ENCODE measurements at places on chromosomes 6 and 20.
A peak's percentile ranks its signal among the peaks of the same experiment; 100 is the strongest.

GRCh38 chr6:168700880-168701279, 259.9 kb downstream of the SMOC2 start:
- DNase-seq: peak; percentile 31

GRCh38 chr6:13724182-13724581, 12.5 kb upstream of the RANBP9 start:
- DNase-seq: no peak

DNA sequence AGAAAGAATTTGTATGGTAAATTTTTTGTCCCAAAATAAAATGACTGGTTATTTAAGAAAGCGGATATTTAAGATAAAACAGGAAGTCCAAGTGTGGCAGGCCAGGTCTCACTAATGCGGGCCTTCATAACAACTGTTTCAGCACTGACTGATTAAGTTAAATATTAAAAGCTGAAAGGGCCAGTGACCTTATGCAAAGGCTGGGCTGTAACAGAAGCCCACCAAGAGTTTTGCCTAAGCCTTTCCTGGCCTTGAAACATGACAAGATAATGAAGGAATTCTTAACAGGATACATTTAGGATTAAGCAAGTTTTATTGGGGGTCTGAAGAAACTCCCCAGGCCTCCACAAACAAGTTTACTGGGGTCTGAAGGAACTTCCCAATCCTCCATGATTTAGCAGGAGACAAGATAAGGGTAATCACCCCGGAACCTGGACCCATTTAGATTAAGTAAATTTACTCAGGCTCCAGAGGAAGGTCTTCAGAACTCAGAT, 36.3 kb downstream of the ZNF133 start:
- no peak for DNase-seq

- DNase-seq: no peak
These were observed 8.2 kb downstream of the DAAM2 start for GRCh38 chr6:39800034-39801032.

- DNase-seq: no peak
These were observed 86.3 kb downstream of the CHMP4B start for GRCh38 chr20:33897313-33897912.

- no peak for DNase-seq
These were observed 41.1 kb downstream of the HS3ST5 start for GRCh38 chr6:114301596-114302219.

- DNase-seq: no peak
These were observed 50.8 kb downstream of the METTL24 start for GRCh38 chr6:110307368-110307767.

DNA sequence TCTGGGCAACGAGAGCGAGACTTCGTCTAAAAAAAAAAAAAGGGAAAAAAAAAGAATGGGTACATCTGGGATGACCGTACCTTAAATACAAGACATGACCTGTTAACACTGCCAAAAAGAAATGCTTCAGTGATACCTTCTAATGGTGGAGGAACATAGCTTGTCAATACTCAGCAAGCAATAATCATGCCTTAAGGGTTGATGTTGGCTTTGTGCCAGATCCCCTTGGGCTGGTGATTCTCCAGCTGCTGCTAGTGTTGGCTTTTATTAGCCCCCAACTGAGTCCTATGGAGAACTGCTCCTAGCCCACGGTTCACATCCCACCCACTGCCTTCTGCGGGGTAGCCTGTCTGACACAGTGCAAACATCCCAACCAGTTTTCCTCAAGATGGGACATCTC, 134.9 kb downstream of the PLCB1 start:
- no peak for DNase-seq

DNA sequence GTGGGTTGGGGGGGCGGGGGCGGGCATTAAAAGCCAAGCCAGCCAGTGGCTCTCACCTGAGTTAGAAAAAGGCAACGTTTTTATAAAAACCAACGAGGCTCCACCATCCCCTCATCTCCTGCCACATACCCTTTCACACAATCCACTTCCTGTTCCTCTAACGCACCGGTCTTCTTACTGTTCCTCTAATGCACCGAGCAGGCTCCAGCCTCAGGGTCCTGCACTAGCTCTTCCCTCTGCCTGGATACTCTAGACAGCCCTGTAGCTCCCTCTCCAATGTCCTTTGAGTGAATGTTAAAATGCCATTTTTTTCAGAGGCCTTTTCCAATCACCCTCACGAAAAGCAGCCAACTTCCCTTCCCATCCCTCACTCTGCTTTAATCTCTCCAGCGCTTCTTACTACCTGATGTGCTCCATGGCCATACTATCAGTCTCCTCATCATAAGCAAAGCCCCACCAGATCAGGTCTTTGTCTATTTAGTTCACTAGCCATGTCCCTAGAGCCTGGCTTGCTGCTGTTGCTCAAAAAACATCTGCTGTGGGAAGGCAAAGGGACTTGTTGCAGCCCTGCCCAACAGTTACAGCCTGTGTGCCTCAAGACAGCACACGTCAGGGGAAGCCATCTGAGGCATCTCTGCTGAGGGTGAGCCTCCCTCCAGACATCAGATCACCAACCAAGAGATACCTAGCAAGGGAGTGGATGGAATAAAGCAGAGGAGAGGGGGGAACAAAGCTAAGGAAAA, 3.9 kb downstream of the FKBP1A start:
- DNase-seq: no peak

DNA sequence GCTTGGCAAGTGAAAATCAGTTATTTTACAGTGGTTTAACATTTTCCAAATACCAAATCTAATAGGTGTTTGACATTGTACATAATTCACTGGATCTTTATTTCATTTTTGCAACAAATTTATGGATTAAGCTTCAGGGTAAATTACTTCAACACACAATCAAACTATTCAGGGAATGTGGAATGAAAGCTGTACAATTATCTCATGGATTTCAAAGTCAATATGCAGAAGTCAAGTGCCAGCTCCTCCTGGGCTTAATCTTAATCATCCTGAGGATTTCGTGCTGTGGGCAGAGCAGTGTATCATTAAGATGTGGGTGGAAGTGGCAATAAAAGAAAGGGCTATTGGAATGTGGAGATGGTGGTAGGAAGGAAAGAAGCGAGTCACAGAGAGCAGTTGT, 548.8 kb downstream of the COL12A1 start:
- DNase-seq: no peak

- DNase-seq: no peak
These were observed 106.0 kb downstream of the PRIM2 start for GRCh38 chr6:57423468-57423867.

DNA sequence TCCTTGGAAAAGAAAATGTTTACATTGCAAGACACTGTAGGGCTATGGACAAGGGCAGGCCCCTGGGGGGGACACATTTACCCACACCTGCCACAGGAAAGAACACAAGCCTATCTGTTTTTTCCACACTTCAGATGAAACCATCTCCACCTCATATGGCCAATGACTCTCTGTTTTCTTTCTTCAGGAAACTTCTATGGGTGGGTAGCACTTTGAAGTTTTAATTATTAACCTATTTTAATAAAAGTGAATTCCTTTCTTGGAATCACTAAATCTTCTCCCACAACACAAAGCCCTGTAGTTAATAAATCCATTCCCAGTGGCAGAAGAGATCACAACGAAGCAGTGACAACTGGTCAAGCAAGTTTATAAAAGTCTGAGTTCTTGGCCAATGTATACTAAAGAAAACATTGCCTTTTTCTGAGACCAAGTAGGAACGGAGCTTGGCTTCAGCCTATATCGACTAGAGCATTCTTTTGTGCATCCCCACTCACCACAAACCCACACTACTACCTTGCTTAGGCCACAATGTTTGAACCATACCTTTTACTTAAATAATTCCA, 125.1 kb upstream of the CARMIL1 start:
- no peak for DNase-seq

- DNase-seq: no peak
These were observed 32.1 kb downstream of the BFSP1 start for GRCh38 chr20:17499041-17499440.

DNA sequence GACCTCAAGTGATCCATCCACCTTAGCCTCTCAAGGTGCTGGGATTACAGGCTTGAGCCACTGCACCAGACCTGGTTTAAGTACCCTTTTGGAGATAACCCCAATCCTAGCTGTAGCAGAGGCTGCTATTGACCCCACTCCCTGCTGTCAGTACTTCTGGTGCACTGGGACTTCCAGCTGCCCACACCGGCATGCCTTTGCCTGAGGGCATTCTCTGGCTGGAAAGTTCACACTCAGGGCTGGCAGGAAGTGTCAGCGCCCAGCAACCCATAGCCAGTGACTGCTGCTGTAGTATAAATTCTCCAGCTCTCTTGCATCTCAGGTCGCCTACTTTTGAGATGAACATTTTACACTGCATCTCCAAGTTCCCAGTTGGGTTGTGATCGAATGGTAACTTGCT, 75.3 kb downstream of the UTRN start:
- DNase-seq: no peak

- DNase-seq: no peak
These were observed 4.7 kb downstream of the MLIP start for GRCh38 chr6:54115966-54116365.

DNA sequence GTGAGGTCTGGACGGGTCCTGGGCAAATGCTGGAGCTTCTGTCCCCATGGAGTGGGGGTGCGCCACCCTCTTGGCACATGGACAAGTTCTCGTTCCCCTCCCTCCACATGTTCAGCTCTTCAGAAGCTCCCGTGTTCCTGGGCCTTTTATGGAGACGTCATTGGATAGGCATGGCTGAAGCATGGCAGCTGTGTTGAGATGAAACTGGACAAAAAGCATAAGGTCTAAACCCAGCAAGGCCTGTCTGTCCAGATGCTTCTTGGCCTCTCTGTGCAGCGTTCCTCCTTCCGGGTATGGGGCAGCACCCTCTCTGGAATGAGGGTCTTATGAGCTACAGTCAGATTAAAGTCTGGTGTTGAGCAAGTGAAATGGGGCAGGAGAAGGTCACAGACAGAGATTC, 26.8 kb downstream of the TBC1D20 start:
- DNase-seq: no peak

GRCh38 chr6:157879034-157879872, 56.2 kb downstream of the SNX9 start:
- DNase-seq: no peak

- DNase-seq: no peak
These were observed 58.2 kb upstream of the NKX2-2 start for GRCh38 chr20:21571841-21572690.

- DNase-seq: no peak
These were observed 198.9 kb downstream of the BCAS1 start for GRCh38 chr20:53871541-53871940.

GRCh38 chr6:68638230-68638900, 3.3 kb downstream of the ADGRB3 start:
- DNase-seq: no peak

DNA sequence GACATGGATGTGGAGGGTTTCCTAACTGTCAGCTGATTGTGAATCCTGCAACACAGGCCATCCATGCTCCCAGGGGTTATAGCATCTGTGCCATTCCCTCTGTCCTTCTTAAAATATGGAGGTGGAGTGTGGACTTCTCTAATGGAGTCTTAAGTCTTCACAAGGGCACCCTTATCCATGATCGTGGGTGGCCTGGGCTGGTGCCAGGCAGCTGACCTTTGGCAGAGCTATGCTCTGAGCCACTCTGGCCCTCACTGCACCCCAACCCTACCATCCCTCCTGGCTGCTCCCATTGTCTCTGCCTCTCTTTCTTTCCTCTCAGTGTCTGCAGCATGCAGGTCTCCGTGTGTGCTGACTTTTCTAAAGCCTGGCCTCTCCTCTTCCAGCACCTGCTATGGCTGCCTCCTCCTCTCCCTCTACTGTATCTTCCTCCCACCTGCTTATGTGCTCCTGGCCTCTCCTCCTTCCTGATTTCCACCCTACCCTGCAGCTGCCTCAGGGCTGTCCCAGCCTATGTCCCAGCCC, 11.2 kb upstream of the PCMTD2 start:
- DNase-seq: no peak

GRCh38 chr6:30042476-30042875, 18.6 kb upstream of the POLR1H start:
- no peak for DNase-seq

- no peak for DNase-seq
These were observed 63.5 kb downstream of the MAN1A1 start for GRCh38 chr6:119285908-119286625.

GRCh38 chr20:48404598-48404997, 423.2 kb downstream of the PREX1 start:
- no peak for DNase-seq

GRCh38 chr6:13278164-13278563, 50.2 kb downstream of the TBC1D7 start:
- DNase-seq: no peak

- no peak for DNase-seq
These were observed 45.0 kb upstream of the RIPOR2 start for GRCh38 chr6:24980507-24981385.

GRCh38 chr6:90103056-90103800, 193.4 kb downstream of the BACH2 start:
- no peak for DNase-seq

GRCh38 chr20:45695496-45695895, 6.3 kb upstream of the WFDC13 start:
- no peak for DNase-seq

- DNase-seq: no peak
These were observed 181.4 kb upstream of the UFL1 start for GRCh38 chr6:96340164-96340563.

DNA sequence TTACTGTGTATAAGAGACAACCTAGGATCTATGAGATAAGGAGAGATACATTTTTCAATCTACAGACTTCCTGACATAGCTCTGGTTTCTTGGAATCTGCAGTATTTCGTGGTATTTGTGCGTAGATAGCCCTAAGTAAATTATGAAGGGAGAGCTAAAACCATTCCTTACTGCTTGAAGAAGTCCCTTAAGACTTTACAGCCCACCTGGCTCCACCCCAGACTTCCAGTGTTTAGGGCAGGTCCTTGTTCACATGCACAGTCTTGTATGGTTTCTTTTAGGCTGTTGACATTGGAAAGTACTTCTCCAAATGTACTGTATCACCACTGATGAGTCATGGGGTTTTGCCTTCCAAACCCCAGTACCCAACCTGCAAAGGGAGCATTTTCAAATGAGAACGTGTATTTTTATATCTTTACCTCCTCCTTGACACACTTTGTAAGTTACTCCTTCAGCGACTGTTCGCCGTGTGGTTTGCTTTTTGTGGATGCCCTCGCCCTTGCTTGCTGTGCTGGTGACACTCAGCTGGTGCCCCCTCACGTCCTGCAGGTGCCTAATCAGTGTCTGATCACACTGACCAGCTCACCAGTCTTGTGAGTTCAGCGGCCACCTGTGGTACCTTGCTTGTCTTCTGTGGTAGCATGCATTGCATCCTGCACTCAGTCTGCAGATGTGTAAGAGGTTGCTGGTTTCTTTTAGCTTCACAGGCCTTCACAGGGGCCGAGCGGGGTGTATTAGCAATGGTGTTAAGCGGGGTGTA, 73.3 kb downstream of the IGF2R start:
- DNase-seq: no peak

DNA sequence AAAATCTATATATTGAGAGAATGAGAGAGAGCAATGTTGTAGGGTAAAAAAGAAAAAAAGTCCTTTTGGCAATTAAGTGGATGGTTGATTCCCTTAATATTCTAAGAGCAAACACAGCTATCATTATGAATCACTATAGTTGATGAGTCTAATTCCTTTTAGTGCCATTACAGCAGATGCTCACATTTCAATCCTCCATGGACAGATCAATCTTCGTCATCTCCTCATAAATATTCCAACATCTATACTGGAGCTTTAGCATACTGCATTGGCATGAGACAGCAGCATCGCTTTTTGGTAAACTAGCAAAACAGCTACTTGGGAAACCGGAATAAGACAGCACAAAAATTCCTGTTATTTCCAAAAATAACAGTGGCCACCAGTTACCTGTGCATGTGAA, 796.7 kb downstream of the QKI start:
- no peak for DNase-seq

Data from left forelimb (tissue), 1 donor.